ENCODE measurements at places on chromosomes 5 and 9.

DNA sequence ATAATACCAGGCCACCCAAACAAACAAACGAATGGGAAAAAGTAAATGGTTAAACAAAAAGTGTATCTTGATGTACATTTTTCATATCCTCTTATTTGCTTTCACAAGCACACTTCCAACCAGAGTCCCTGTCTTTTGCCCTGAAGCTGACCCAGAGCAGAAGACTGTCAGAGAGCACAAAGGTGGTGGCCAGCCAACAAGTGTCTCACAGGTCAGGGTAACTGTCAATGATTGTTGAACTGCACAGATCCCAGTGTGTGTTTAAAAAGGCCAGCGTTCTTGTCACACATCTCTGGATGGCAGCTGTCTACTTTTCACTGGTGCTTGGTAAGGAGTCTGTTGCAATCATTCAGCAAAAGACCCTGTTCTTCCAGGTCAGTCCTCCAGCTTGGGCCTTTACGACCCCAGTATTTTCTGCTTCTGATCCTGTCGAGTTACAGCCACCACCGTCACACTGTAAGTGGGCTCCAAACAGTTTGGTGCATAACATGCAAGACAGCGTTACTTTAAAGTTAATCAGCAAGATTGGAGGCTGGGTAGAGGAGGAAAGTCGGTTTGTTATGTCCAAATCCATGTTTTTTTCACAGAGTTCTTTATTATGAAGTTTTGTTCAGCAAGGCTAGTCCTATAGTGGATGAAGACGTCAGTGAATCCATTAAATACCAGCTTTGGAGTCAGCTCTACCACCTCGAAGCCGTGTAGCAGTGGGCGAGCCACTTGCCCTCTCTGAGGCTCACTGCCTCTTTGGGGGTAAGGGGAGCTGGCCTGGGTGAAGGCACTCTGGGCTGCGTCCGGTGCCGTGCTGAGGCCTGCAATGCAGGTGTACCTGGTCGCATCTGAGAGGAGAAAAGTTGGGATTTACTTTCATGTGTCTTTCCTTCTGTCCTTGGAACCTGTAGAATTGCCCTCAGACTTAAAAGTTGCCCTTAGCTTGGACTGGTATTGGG lies 265.7 kb downstream of the AOPEP start:
- no peak for DNase-seq

- no peak for DNase-seq
Observed at GRCh38 chr9:122039234-122039633, 53.9 kb downstream of the TTLL11 start.

- no peak for DNase-seq
Observed at GRCh38 chr5:32055891-32056866, 117.9 kb downstream of the GOLPH3 start.

DNA sequence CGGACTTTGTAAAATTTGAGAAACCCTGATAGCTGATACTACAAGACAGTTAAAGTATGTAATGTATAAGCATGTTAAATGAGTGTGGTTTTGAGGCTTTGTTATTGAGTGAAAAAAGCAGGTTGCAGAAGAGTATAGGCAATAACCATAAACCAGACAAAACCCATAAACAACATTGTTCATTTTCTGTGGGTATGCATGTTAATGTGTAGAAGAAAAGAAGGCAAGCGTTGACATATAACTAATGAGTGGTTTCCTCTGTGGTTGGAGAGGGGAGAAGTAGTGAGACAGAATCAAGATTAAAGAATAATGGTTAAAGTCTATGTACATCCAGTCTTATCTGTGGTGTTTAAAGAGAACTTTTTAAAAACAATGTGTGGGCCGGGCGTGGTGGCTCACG lies 26.2 kb downstream of the RAD23B start:
- DNase-seq: peak; percentile 89

DNA sequence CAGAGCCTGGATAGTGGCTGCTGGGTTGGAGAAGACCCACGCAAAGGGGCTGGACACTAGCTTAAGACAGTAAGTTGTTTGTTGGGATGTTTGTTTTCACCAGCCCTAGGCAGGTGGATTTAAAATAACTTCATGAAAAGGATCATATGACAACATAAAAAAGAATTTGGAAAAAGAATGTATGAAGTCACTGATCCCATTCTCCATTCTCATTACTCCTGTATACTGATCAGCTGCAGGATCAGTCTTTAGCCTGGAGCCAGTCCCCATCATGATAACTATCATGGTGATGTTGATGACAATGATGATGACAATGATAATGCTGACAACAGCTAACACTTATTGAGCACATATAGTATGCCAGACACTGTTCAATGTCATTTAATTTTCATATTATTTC lies 92.1 kb upstream of the IFNE start:
- DNase-seq: no peak

GRCh38 chr9:75186767-75187380 lies 98.6 kb downstream of the OSTF1 start:
- no peak for DNase-seq

DNA sequence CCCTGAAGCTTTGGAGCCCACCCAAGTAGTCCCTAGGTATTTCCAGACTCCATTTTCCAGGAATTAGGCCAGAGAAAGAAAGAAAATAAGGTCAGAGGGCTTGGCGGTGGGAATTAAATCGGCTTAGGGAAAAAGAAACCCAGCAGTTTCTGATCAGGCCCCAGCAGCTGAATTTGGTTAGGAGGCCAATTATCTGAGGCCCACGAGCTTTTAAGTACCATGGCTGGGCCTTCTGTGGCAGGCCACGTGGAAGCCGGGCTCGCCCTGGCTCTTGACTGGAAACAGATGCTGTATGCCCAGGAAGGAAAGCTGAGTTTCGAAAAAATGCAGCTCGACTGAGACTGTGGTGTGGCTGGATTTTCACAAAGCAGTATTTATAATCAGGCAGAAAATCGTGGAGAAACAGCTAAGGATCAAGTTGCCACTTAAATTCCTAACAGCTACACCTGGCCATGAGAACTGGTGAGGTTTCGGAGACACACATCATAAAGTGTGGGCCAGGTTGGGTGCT lies 75.1 kb upstream of the PANK3 start:
- peak; percentile 46 for DNase-seq

GRCh38 chr9:136605988-136606660 lies 56.6 kb upstream of the EGFL7 start:
- no peak for DNase-seq
